Camera-type eye (tissue), 1 donor: ENCODE measurements at places on chromosomes 2 and 18. TPM values are rescaled to one million over a fixed set of nuclear protein-coding genes. Genes with fewer than 3 reads are reported as not detected.

Gene EGR4
- total RNA-seq = not detected

Gene SPDYA
- 3.7 TPM for total RNA-seq

Gene AKAIN1
- total RNA-seq = 1.3 TPM

Gene ATP6V1B1
- 24.9 TPM for total RNA-seq

Gene SERPINB11
- 0.93 TPM for total RNA-seq
